NCI-H1694 (cell line): ENCODE measurements at places on chromosomes 7 and 10.

- DNase-seq: no peak
Observed at GRCh38 chr7:100464210-100464660, at the start of gene SPACDR. Gene SPACDR, minus strand, starts transcription at chr7:100464260. Its CDS starts 235 bp downstream, at chr7:100464025.

- DNase-seq: no peak
Observed at GRCh38 chr7:70177166-70177565, 578.9 kb downstream of the AUTS2 start.

DNA sequence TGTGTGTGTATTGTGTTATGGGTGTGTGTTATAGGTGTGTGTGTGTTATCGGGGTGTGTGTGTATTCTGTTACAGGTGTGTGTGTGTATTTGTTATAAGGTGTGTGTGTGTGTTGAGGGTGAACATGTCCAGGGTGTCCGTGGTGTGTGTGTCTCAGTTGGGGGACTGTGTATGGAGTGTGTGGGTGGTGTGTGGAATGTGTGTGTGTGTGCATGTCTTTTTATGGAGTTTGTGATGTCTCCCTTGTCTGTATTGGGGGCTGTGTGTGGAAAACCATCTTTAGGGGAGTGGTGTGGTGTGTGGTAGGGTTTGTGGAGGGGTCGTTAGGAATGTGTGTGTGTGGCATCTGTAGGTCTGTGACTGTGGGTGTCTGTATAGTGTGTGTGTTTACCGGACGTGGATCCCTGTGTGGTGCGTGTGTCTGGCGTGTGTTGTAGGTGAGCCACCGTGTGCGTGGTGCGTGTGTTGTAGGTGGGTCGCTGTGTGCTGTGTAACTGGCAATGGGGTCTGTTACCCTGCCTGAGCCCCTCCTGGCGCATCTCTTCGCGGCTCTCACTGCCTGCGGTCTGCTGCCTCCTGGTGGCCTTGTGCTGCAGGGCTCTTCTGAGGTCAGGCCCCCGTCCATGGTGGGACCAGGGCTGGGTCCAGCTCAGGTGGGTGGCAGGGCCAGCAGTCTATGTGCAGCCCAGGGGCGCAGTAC, 61.7 kb downstream of the PALD1 start:
- no peak for DNase-seq

DNA sequence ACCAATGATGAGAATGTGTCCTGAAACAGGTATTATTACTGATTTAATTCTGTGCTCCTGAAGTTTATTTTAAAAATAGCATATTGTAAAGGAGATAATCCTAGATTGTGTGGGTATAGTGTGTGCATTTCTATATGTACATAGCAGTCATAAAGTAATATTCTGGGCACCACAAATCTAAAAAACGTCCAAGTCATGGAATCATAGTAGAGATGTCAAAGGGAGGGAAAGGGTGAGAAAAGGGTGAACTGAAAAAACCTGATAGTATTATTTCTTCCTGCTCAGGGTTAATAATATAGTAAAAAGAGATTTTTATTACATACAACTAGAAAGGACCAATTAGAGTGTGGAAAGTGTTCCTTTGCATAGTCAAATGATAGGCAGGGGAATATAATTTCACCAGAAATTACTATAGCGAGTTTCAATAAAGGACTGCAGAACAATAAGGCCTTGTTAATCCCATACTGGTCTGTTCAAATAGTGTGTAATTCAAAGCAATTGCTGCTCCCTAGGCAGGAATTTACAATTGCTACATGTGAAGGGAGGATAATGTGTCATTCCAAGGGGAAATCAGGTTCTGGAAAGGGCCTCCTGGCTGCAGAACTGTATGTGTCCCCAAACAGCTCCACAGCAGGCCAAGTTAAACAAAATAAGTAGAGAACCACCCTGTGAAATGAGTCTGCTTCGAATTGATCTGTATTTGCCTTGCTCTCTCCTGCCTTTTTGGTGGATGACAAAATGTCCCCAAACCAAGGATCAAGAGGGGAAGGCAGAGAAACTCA, 42.5 kb upstream of the KMT2E start:
- DNase-seq: no peak

DNA sequence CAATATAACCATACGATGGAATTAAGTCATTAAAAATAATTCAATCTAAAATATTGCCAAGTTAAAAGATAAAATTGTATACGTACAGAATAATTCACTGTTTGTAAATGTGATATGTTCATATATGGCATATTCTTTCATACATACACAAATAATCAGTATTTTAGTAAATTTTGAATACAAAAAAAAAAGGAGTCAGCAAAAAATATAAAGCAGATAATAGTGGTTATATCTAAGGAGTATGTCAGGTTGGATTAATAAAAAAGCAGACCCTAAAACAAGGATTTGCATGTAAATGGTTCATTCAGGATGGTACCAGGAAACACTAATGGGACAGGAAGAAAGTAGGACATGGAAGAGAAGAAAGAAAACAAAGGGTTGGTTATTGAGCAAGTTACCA, 59.5 kb downstream of the XPNPEP1 start:
- no peak for DNase-seq

DNA sequence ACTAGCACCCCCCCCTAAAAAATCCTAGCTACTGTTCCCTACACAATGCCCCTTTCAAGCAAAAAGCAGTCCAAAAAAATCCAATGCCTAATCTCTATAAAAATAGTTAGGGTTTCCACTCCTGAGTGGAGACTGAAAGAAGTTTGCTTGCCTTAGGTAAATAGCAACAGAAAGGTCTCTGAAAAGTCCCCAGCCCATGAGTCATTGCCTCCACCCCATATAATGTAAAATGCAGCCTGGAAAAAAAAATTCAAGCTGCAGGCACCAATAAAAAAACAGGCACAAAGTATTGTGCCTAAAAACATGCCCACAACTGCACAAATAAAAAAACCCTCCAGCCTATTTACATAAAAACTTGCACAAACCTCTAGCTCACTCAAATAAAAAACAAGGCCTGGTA, 47.5 kb downstream of the ZNF680 start:
- no peak for DNase-seq

DNA sequence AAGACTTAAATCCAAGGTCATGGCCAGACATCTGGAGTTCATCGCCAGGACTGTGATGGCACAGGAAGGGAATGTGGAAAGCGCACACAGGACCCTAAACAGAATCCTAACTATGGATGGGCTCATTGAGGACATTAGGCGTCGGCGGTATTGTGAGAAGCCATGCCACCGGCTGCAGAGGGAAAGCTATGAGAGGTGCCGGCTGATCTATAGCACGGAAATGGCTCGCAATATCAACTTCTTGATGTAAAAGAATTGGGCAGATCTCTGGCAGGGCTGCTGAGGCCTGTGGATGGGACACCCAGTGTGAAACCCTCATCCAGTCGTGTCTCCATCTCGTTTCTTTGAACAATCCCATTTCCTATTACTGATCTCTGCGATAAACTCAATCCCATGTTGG, 6.3 kb upstream of the CTBP2 start:
- DNase-seq: no peak

DNA sequence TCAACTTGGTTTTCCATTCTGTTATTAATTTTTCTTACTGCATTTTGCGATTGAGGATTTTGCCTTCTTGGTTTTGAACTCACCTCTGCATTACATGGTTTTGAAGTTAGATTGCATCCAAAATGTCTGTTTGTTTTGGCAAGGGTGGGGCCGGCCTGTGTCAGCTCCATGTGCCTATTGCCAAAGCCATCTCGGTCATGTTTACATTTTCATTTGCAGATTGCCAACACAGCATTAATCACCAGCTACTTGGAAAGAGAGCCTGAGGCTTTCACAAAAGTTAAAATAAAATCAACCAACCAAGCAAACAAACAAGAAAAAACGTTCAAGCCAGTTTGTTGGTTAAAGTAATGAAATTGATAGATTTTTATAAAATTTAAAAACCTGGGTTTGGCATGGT, 695.8 kb downstream of the TYW1 start:
- DNase-seq: no peak

DNA sequence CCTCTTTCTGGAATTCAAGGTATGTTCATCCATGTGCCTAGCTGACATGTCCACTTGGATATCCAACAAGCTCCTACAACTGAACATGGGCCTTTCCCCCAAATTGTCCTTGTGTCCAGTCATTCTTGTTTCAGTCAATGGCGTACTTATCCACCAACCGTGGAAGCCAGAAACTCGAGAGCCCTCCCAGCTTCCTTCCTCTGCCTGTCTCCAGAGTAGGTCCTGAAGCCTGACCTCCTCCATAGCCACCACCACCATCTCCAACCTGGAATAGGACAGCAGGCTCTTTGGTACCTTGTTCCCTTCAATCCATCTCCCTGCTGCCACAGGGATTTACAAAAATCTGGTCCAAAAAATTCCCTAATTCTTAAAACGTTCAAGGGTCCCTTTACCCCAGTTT, 305.1 kb downstream of the RPS24 start:
- no peak for DNase-seq

DNA sequence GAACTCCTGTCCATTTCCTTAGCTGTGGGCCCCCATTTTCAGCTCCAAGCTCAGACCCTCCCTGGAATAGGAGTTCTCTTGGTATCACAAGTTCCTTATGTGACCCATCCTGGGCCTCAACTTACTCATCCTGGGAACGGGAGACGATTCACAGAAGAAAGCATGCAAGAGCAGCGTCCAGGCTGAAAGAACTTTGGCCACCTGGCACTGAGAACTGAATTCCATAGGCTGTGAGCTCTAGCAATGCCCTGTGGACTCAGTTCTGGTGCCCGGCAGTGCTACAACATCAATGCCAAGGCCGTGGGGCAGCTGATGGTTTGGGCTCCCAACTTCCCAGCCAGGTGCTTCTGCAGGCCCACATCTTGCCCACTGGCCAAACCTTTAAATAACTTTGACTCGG, 3.9 kb upstream of the CUEDC2 start:
- no peak for DNase-seq

- peak; percentile 21 for DNase-seq
Observed at GRCh38 chr7:84194484-84195271, at the start of gene SEMA3A. Gene SEMA3A, minus strand, starts transcription at chr7:84194789. Its CDS starts 203 bp downstream, at chr7:84194586.
